ENCODE measurements at places on chromosomes 1 and 21.
A peak's percentile ranks its signal among the peaks of the same experiment; 100 is the strongest.

DNA sequence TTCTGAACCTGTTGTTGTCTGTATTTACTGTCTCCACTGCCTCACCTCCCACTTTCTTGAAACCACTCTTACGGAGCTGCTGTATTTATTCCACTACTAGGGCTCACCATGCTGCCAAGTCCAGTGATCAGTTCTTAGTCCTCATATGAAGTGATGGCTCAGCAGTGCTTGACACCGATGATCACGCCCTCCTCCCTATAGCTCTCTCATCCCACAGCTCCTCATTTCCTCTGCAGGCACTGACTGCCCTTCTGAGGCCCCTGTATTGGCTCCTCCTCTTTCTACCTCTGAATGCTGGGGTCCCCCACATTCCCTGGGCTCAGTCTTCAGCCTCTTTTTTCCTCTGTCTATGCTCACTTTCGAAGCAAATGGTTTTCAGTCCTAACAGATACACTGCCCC, 3.4 kb downstream of the CLCA1 start:
- DNase-seq, result no peak

DNA sequence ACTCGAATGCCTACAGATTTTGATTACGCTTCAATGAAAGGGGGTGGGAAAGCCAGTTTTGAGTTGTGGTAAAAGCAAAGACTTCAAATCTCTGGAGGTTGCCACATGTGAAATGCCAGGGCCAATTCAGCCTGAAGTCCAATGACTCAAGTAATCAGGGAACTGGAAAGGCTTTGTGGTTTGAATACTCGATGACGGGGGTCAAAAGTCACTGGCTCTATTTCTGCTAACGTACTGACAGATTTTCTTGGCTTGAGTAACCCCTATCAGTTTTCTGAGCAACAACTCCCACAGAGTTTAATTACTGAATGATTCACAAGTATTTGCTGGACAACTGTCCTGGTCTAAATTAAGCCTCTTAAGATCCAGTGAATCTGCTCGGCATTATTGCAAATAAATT, 152.2 kb downstream of the SIPA1L2 start:
- no peak for DNase-seq

GRCh38 chr1:11068600-11069473, 9.0 kb upstream of the SRM start:
- DNase-seq, result no peak

GRCh38 chr1:92476071-92476631, 10.6 kb downstream of the GFI1 start:
- peak; percentile 51 for DNase-seq

DNA sequence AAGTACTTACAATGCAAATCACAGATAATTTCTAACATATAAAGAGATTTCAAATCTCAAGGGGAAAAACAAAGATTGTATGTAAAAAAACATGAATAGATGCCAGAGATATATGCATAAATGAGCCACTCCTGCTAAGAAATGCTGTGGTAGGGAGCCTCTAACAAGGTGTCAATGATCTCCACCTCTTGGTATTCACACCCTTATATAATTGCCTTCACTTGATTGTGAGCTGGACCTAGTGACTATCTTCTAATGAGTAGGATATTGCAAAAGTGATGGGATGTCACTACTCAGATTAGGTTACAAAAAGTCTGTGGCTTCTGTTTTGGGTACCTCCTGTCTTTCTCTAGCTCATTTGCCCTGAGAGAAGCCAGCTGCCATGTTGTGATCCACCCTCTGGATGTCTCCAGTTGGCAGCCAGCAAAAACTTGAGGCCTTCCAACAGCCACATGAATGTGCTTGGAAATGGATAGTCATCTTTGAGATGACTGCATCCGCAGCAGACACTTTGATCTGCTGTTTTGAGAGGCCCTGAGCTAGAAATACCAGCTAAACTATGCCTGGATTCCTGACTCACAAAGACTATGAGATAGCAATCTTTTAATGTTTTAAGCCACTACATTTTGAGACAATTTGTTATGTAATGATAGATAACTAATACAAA, 196.1 kb upstream of the FGGY start:
- DNase-seq, result no peak

DNA sequence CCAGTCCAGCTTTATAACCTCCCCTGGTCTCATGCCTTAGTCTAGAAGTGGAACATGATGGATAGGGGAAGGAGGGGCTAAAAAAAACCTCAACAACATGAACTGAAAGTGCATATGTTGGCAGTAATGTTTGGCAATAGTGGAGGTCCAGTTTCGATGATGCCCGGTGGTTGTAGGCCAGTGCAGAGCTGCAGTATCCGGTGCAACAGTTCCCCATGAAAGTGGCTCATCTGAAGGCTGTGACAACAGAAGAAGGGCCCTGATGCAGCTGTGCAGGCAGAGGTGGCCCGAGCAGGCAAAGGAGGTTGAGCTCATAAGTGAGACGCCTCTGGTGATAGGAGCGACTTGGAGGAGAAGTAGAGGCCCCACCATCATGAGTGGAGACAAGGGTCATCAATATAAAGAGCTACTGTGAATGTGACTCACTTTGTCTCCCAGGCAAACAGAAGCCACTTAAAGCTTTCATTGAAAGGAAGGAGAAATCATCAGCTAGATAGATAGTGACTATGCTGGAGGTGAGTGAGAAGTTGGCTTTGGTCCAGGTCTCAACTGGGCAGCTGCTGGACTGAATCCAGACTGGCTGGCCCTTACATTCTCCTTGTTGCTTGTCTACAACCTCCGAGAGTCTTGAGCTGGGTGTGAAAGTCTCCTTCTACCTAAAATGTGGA, 10.2 kb upstream of the CREG1 start:
- no peak for DNase-seq

DNA sequence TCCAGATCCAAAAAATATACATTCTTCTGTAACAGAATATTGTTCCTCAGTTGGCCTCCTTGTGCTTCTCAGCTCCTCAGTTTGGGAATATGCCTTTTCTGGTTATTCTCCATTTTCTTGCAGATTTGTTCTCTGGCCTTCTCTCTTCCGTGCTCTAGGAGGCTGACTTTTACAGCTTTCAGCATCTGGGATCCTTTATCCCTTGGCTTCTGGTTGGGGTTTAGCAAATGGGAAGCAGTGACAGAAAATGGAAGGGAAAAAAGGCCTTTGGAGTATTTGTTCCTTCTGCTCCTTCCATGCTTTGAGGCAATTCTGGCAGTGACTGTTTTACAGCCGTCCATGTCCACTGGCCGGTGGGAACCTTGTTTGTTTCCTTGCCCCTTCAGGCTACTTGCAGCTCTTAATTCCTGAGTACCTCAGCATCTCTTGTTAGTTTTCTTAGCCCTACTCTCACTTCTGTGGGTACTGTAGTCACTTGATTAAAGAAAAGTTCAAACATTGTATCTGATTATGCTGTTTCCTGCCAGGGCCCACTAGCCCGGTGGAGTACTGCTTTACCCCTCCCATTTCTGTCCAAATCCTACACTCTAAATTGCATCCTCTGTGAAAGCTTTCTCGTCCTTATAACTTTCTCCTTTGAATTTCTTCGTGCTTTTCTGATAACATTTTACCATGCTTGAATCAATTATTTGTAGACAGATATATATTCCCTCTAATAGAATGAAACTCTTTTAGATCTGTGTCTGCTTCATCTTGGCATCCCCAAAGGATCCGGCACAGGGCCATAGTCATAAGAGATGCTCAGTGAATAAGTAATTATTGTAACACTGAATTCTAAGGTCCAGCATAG, 118.2 kb downstream of the OSBPL9 start:
- DNase-seq, result no peak

DNA sequence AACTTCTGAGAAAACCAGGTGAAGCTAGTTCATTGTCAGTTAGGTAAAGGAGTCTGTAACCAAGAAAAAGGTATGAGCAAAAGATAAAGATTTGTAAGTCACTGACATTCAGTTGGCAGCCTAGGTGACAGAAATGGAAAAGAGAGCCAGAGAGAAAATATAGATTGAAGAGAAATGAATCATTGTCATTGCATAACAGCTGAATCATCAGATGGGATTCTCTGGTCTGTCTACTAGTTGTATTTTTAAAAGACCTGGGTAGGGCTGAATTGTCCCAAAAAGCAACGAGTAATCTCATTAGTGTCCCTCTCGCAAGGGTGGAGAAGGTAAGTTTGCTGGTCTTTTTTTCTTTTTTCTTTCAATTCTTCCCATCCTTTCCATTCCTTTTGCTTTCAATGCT, 36.6 kb downstream of the PTGS2 start:
- DNase-seq, result no peak

- DNase-seq, result no peak
Observed at GRCh38 chr1:39632682-39633417, 6.6 kb downstream of the HEYL start.

DNA sequence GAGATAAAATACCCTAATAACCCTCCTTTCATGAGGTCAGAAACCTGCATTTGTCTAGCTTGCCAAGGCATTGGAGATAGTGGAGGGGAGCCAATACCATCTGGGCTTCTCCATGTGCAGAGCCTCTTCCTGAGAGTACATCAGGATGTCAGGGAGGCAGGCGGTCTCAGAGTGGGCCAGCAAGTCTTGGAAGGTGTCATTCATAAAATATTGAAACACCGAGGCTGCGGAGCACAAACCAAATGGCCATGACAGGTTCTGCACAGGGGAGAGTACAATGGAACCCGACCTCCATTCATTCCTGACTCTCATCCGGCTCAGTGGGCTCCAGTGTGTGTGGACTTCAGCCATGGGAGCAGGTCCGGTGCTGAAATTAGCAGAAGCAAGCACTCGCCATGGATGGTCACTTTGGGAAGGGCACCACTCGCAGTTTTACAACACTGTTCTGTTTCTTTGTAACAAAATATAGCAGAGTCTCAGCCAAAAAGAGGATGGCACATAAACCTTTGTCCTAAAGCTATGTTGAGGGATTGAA, 446.6 kb downstream of the SIPA1L2 start:
- DNase-seq, result no peak

GRCh38 chr21:14864211-14865021, 200.4 kb downstream of the NRIP1 start:
- DNase-seq, result no peak

DNA sequence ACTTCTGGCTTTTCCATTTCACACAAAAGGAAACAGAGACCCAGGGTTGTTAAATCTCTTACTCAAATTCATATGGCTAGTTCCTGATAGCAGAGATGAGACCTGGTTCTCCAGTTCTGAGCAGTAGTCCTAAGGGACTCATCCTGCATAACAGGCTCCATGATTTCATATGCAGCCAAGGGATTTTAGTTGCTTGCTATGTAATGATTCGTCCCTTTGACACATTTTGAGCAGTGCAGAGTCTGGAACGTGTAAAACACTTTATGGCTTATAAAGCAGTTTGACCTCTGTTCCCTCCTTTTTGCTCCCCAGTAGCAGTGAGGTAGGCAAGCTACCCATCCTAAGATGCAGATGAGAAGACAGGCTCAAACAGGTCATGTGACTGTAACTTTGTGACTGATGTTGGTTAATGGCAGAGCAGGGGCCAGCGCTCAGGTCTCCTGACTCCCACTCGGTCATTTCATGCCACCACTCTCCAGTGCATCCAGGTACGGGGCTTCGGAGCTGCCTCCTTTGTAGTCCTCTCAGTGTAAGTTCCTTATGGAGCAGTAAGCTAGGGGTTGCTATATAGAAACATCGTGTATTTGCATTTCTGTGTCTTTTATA, 24.2 kb downstream of the CC2D1B start:
- DNase-seq, result no peak
